Activated CD4-positive, alpha-beta memory T cell treated with anti-CD3 and anti-CD28 coated beads for 36 hours (primary cell): ENCODE measurements at places on chromosomes 4 and X.

GRCh38 chr4:117455088-117455487 is 369.7 kb upstream of the TRAM1L1 start:
- DNase-seq = no peak

DNA sequence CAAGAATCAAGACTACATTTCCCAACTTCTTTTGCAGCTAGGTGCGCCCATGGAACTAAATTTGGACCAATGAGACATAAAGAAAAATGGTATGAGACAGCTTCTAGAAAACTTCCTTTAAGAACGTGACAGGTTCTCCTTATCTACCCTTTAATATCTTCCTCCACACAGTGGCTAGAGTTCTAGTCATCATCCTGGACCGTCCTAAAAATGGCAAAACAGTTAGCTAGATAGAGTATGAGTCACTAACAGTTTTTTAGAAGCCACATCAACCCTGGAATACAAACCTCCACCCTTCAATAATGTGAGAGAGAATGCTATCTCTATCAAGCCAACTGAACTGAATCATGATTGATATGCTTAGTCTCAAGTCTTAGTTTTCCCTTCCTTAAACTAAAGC is 267.9 kb upstream of the SLC7A11 start:
- no peak for DNase-seq

DNA sequence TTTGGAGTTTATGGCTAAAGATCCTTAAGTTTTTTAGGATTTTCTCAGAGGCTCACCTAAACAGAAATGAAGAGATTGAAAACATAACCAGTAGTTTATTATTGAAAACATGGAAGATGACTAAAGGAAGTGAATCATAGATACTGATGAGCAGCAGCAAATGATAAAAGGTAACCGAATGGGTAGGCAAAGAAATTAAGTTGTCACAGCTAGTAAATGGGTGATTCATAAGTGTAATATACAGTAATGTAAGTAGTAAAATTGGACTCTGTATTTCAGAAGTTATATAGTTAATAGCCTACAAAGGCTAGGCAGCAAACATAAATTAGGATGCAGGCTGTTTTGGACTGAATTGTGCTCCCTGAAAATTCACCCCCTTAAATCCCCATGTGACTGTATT is 59.0 kb upstream of the ADGRA3 start:
- DNase-seq = no peak

DNA sequence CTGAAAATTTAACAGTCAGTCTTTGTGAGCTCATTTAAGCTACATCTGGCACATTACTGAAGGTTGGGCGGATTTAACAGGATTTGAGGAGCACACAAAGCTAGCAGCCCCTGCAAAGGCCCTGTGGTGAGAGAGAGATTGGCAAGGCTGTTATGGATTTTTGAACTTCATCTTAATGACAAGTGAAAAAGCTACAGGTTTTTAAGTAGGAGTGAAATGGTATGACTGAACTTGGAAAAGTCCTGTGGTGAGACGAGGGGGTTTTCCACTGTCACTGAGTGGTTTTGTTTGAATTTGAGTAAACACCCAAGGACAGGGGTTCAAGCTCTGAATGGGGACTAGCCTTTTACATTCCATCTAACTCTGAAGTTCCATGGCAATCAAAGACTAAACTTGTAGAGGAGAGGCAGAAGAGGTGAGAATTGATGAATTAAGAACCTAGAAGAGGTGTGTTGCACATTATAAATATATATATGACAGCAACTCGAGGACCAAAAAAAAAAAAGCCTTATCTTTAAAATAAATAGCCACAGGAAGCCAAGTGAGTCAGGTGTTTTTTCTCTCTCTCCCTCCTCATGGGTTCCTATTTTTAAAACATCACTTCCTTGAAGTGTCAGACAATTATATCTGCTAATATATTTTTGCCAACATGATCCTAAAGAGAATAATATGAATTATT is 47.8 kb upstream of the CLNK start:
- DNase-seq = peak; percentile 54

GRCh38 chr4:68683034-68683433 is 12.6 kb upstream of the UGT2B15 start:
- DNase-seq = no peak

DNA sequence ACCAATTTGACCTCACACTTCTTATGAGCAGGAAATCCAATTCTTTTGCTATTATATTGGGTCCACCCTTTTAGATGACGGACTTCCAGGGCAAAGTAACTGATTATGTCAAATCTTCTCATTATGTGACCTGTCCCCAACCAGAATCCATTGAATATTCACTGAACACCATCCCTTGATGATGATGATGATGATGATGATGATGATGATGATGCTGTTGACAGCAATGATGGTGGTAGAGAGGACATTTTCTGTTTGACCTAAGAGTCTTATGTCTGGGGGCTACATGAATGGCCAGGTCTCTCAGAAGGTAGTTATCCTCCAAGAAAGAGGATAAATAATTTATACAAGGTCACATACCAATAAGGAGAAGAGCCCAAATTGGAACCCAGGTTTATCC is 5.2 kb downstream of the TCEAL8 start:
- no peak for DNase-seq

- DNase-seq = no peak
These were observed 25.9 kb downstream of the MED14 start for GRCh38 chrX:40709395-40709794.

DNA sequence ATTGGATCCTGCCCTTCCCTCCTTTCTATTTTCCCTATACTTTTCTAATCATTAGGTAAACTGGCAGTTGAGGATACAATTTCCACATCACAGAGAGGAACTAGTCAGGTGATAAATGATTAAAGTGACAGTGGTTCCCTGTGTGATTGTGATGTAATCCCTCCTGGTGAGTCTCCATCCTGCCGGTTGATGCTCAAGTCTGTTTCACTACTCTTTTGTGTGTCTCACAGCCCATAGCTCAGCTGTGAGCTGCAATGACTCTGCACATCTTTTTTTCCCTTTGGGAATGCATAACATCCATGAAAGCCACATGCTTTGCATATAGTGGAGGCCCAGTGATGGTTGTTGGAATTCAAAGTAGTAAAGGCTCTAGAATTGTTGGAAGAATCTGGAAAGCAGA is 60.4 kb downstream of the CCNI start:
- DNase-seq = no peak

DNA sequence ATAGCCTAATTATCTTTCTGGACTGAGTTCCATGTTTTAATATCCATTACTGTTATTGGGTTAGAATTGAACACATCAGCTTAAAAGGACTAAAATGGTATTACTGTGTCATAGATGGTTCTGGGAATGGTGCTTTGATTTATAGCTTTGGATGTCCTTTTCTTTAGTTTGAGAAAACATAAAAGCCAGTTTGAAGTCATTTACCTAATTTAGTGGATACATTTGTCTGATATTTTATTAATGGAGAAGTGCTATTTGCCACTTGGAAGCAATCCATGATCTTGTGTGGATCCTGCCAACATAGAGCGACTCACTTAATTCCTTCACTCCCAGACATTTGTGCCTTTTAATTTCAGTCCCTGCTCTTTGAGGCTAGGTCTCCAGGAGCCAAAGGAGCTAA is 212.4 kb upstream of the PACRGL start:
- DNase-seq = no peak

DNA sequence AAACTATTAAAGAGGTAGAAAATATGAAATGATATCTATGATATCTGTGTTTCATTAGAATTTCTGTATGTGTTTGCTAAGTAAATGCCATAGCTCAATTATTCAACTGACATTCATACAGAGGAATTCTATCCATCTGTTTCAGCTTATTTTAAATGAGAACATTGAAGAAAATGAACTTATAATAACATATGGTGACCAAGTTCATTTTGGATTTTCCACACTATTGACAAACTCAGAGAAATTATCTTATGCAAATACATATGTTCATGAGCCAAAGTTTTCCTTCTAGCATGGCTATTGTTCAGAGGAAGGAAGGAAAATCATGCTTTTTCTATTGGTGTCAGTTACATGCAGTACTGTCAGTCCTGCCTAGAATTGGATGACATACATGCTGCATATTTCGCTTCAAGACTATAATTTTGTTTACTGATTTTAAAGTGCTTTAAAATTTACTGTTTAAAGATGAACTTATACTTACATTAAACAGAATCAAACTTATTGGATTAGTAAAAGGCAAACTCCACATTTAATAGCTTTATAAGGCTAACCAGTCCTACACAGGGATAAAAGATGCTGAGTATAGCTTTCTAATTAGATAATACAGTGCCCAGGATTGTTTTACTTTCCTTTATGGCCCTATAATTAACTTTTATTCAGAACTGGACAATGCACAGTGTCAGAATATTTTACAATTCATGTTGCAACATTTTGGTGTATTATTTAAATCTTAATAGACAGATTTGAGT is 646.2 kb downstream of the TRAM1L1 start:
- DNase-seq = no peak

DNA sequence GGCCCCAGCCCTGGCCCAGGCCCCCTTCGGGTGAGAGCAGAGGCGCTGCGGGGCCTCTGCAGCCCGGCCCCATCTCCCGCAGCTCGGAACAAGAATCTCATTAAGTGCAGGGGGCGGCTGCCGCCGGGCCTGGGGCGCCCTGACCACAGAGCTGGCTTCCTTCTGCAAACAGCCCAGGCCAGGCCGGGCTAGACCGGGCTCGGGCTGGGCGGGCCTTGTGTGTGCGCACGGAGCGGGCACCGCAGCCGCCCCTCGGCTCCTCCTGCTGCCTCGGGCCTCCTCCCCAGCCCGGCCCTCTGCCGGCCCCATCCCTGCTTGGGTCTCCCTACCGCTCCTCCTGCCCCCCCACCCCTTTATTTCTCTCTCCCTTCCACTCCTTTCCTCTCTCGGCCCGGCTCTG is 83.3 kb downstream of the EFNB1 start:
- DNase-seq = no peak

DNA sequence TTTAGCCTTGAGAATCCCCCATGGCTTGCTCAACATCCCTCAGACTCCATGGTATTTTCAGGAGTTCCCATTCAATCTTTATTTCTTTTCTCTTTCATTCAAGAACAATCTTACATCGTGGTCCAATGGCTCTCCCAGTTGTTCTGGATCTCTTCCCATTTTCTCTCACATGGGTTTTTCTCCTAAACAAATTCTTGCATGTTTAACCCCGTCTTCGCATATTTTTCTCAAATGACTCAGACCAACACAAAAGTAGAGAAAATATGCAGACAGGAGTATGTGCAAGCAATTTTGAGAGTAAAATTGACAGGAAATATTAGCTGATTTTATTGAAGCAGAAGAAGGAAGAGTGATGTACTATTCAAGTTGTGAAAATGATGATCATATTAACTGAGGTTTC is 396.4 kb upstream of the TRAM1L1 start:
- DNase-seq = no peak

GRCh38 chrX:139077281-139078250 is 366.0 kb upstream of the FGF13 start:
- no peak for DNase-seq

- DNase-seq = peak; percentile 76
These were observed 43.1 kb upstream of the FAM9C start for GRCh38 chrX:13087322-13088155.

DNA sequence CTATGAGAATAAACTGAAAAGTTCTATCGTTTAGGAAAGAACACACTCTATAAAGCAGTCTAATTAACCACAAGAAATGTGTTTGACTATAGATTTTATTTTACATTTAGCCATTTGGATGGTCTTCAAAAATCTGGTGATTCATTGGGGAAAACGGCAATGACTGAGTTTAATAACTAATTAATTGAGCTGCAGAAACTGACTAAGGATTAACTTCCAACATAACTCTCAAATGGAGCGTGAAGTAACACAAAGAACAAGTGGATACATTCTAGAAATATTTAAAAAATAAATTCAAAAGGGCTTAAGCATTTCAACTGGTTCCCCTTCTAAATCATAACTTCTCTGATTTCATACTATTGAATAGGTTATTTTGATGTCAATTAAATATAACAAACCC is 1582.4 kb downstream of the PCDH18 start:
- no peak for DNase-seq

GRCh38 chr4:105623099-105623498 is 70.7 kb downstream of the ARHGEF38 start:
- DNase-seq = no peak

- DNase-seq = no peak
These were observed 41.9 kb downstream of the ADAMTS3 start for GRCh38 chr4:72527038-72527646.

DNA sequence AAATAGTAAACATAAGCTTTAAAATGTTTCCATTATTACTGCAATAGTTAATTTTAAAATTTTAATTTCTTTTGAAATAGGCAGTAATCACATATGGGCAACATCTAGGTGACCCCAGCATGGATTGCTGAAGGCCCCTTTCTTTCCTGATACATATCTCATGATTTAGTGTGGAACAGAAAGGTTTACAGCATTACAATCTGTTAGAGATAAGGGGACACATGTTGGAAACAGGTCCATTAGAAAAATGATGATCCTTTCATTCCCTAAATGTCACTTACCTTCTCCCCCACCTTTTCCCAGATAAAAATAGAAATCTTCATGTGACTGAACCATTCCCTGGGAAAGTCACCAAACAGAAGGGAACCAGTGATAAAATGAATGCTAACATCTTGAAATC is 90.4 kb downstream of the RASL11B start:
- no peak for DNase-seq

DNA sequence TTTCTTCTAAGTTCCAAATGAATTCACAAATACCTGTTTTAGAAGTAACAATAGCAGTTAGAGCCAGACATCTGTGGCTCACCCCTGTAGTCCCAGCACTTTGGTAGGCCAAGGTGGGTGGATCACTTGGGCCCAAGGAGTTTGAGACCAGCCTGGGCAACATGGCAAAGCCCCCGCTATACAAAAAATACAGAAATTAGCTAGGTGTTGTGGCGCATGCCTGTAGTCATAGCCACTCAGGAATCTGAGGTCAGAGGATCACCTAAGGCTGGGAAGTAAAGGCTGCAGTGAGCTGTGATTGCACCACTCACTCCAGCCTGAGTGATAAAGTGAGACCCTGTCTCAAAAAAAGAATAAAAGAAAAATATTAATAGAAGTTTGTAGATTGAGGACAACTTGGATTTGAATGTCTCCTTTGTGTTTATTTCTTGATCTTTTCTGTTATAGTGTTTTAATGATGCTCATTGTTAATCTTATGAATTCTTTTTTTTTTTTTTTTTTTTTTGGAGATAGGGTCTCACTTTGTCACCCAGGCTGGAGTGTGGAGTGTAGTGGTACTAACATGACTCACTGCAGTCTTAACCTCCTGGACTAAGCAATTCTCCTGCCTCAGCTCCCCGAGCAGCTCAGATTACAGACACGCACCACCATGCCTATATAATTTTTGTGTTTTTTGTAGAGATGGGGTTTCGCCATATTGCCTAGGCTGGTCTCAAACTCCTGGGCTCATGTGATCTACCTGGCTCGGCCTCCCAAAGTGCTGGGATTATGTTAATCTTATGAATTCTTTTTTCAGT is 30.7 kb upstream of the RAPGEF2 start:
- DNase-seq = no peak

DNA sequence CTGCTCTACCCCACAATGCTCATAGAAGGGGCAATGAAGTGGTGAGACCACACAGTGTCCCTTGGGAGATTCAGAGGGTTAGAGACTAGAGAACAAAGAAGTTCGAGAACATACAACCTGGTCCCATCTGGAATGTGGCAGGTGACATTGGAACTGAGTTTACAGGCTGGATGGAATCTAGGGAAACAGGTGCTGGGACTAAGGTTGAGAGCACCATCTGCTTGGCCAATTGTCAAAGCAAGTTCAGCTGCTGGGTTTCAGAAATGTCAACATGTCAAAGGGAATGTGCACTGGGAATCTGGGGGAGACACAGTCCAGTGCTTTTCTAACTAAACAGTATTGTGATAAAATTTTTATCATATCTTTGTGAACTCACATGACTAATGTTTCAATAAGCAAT is 15.9 kb upstream of the FAM13A start:
- no peak for DNase-seq

GRCh38 chrX:14028473-14028872 is 1.2 kb downstream of the GEMIN8 start:
- DNase-seq = no peak
